ENCODE measurements at places on chromosomes 6 and 20.
A peak's percentile ranks its signal among the peaks of the same experiment; 100 is the strongest.

GRCh38 chr6:142693441-142693840 lies 251.5 kb downstream of the HIVEP2 start:
- DNase-seq, result peak; percentile 53

DNA sequence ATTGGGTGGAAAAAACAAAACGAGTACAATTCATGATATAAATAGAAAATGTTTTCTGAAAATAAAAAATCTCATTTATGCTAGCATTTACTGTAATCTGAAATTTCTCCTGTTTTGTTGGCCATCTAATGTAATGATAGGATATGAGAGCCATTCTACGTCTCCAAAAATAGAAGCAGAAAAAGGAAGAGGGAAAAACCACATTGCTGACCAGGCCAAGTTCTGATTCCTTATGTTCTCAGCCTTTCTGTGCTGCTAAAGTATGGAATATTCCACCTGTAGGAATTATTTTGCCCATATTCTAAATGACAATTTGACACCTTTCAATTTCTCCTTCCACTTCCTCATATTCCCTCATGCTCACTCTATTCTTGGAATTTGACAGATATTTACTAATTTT lies 110.2 kb downstream of the TBXT start:
- no peak for DNase-seq

- peak; percentile 6 for DNase-seq
Observed at GRCh38 chr20:24948939-24949679, at the start of gene CST7. CST7 (plus strand) TSS chr20:24949269; CDS start chr20:24949506, 237 bp downstream.

DNA sequence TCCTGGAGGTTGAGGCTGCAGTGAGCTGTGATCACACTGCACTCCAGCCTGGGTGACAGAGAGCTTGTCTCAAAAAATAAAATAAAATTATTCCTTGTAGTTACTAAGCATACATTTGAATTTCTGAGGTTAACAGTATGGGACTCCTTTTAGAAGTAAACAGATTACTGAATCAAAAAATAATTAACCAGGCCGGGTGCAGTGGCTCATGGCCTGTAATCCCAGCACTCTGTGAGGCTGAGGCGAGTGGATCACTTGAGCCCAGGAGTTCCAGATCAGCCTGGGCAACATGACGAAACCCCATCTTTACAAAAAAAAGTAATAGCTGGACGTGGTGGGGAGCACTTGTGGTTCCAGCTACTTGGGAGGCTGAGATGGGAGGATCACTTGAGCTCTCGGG lies 22.1 kb upstream of the EEF1A1 start:
- DNase-seq, result no peak

DNA sequence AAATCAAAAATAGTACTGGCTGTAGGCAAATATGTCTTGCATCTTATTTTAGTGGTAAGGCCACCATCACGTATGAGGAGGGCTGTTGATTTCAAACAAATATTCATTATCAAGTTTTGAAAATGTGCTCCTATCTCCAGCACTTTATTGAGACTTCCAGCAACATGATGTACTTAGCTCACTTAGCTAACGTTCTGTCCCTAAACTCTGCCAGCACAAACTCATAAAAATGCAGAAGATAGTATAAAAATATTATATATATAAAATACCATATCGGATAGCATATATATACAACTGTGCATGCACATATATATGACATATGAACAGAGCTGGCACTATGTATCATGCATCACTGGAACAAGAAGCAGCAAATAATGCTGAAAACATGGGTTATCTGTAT lies 762.3 kb downstream of the C6orf118 start:
- no peak for DNase-seq
